ENCODE measurements at places on chromosomes 5 and 9.

DNA sequence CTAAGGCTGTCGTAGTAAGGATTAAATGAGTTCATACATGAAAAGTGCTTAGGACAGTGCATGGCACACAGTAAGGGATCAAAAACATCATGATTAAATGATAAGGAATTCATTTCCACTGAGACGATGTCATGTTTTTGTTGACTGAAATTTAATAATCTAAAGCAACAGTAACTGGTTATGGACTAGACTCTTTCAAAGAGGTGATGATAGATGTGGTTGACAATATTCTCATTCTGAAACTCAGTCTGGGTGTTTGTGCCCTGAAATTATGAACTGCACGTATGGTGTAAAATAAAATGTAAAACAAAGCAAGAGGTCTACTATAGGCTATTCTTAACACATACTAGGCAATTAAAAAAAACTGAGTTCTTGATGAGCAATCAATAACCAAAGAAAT, 280.0 kb downstream of the DENND1A start:
- DNase-seq = no peak

GRCh38 chr5:153831973-153832372, 206.7 kb downstream of the FAM114A2 start:
- DNase-seq = no peak

DNA sequence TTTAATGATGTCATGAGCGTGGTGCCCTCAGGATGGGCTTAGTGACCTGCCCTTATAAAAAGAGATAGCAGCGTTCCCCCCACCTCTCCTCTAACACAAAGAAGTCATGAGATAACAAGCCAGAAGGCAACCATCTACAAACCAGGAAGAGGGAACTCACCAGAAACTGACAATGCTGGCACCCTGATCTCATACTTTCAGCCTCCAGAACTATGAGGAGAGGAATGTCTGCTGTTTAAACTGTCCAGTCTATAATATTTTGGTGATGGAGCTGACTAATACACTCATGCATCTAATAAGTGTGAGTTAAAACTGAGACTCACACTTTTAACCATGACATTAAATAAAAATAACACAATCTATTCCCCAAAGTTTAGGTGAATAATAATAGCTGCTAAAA, 156.1 kb upstream of the SPEF2 start:
- DNase-seq = no peak

DNA sequence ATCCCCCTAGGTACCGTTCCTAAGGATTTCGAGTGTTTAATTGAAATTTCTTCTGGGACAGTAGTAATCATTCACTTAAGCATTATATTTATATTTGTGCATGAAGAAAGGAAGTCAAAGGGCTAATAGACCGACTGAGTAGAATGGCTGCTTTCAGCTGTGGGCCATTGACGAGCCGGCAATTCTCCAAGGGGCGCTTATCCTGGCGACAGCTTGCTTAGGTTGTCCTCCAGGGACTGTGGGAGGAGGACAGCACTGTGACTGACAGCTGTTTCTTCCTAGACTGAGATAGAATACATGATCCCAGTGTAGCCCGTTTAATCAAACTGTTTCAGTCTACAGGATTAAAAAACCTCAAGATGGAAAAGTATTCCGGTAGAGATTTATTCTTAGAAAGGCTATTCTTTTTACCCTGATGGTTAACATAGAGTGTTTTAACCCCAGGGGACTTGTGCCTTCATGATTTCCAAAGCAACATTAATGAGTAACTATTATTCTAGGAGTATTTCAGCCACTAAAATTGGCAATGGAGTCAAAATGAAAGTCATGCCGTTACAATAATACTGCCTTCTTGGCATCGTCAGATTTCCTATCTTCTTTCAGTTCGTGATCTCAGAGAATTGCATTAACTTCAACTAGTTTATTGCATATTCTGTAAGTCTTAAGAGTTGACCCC, 943.1 kb upstream of the WWC1 start:
- DNase-seq = no peak

DNA sequence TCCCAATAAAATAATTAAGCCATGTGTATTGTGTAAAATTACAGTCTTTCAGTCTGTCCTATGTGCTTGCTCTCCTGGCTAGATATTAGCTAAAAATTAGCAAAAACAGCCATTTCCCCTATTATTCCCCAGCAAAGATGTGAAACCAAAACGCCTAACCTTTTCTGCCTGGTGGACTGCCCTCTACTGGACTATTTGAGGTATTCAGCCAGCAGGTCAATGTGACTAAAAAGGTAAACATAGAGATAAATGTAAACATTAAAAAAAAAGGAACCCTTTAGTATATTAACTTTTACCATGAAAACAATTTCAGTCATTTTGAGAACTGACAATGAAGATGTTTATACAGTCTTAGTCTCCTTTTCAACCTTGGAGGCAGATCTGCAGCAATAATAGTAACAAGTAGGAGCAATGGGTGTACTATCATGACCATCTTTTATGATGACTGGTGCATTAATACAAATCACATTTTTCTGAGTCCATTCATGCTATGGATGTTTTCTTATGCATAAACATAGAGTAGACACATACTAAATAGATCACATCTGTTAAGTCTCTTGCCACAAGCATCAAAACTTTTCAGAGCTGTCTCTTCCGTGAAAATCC, 10.1 kb downstream of the ATG12 start:
- DNase-seq = no peak

GRCh38 chr9:91555132-91555531, 131.5 kb upstream of the NFIL3 start:
- no peak for DNase-seq

GRCh38 chr9:34328500-34328986, 525 bp downstream of the KIF24 start:
- DNase-seq = no peak

DNA sequence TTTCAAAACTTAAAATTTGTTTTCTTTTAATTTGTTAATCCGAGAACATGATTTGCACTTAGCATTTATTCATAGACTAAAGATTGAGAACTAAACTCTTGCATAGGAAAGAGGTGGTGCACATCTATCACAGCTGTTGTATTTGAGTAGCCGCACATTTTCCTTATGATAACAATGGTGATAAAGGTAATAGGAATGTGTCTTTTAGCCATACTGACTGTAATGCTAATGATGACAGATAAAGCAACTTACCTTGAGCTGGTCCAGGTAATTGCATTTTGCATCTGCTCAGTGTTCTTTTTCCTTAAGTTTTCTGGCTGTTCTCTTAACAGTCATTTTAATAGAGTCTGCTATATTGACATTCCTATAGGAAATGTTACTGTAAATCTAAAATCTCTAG, 19.0 kb downstream of the PHAX start:
- no peak for DNase-seq

DNA sequence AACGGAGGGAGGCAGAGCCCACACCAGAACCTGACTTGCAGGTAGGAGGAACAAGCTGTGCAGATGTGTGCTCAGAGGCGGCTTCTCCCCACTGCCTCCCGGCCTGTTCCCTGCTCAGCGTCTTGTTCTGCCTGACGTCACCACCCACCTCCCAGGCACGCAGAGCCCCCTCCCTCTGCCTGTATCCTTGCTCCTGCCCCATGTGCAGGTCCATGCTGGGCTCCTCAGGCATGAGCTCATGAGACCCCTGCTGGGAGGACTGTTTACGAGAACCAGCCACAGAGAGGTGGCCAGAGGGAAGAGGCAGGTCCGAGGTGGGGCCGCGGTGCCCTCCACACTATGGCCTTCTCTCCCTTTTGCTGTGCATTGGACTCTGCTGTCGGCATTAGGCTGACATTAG, 45.5 kb downstream of the SLC6A3 start:
- no peak for DNase-seq

GRCh38 chr5:168023191-168023590, 268.3 kb upstream of the WWC1 start:
- peak; percentile 93 for DNase-seq

GRCh38 chr9:123468541-123468940, 112.5 kb downstream of the CRB2 start:
- DNase-seq = no peak

- peak; percentile 45 for DNase-seq
Observed at GRCh38 chr5:124902097-124902821, 155.8 kb upstream of the ZNF608 start.

DNA sequence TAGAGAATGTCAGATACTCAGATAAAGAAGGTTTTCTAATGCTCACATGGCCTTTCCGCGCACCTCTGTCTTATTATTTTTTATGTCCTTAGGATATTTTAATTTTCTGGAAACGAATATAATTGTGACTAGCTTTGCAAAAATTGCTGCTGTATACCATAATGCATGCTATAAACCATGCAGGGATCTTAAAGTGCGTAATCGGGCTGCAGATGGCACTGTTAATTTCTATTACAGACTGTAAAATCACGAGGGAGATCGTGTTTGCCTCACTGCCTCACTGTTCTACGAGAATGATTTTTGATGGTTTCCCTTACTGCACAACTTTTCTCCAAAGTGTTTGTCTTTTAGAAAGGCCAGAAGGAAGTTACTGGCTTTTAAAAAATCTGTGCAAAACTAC, 356.1 kb downstream of the TUSC1 start:
- DNase-seq = no peak

GRCh38 chr5:139335811-139336210, 5.8 kb upstream of the PAIP2 start:
- peak; percentile 13 for DNase-seq

DNA sequence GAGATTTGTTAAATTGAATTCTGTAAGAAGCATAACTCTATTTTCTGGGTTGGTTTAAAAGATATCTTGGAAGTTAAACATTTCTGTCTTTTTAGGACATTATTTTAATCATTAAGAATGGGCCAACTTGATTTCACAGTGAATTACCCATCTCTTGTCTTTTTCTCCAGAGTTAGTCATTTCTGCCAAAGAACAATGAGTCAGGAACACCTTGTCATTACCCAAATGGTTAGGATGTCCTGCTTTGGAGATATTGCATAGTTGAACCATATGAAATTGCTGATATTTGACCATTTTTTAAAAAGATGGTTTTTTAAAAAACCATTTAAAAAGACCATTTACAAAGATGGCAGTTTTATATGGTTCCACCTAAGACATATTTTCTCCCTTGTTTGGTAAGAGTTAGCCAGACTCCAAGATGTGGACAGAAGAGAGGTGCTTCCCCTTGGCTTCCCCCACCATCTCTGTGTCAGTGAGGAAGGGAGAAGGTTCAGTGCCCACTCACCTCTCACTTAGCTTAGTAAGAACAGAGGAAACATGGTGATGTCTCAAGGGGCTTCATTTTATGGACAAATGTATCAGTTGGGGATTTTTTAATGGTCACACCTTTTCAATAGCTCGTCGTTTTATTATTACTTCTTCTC, 103.0 kb downstream of the PCSK1 start:
- DNase-seq = no peak

DNA sequence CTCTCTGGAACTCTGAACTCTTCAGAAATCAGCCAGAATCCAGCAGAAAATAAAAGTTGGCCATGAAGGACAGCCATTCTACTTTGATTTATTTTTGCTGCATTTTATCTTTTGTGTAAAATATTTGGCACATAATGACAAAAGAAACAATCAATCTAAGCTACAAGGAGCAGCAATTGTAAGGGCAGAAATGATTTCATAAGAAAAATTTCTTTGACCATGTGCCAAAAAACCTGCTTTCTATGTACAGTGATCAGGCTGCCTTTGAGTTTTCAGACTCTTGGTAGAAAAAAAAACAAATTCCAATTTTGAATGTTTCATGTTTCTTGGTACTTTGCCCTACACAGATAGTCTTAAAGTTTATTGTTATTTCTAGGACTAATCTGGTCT, 69.8 kb upstream of the SLC1A3 start:
- DNase-seq = no peak

DNA sequence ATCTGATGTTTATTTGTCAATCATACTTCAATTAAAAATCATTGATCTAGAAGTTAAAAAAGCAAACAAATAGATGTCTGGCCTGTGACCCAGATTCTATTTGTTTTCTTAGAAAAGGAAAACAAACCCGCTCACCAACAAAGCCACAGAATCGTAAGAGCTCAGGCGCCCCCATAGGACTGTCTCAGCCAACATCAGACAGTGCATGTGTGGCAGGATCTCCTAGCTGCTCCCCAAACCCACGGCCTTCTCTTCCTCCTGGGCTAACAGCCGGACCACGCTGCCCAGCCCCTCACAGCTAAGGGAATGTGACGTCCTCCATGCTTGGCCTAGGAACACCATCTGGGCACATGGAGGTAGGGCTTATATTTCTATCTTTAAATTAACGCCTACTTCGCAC, 19.4 kb downstream of the OR2Y1 start:
- no peak for DNase-seq

DNA sequence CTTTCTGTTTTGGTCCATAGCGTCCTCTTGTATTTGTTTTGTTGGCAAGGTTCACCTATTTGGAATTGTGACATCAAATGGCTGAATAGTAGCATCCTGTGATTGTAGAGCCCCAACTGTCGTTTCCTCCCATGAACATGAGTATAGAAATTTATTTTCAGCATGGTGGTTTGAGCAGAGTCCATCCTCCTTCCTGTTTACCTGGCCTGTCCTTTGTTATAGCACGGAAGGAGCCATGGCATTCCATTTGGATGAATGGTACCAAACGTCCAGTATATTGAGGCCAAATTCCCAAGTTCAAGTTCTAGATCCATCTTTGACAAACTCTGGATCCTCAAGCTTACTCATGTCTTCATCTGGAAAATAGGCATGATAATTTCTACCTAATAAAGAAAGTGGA, 16.8 kb downstream of the RASGRF2 start:
- no peak for DNase-seq

DNA sequence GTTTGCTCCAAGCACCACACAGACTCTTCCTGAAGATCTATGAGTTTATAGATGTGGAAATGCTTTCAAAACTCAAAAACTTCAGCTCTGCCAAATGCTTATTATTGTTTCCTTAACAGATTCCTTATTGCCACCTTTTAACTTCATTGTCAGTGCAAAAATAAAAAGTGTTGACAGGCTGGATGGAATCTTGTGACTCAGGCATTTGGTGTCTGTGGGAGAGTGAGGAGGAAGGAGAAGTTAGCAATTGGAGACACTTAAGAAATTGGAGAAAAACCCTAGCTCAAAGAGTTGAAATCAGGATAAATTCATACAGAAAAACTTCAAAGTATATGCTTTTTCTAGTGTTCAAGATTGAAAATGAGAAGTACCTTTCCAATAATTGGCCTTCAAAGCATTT, 140.6 kb upstream of the PUM3 start:
- no peak for DNase-seq

GRCh38 chr9:19771446-19771845, 17.4 kb downstream of the SLC24A2 start:
- no peak for DNase-seq

GRCh38 chr5:91477408-91477807, 94.3 kb upstream of the ARRDC3 start:
- DNase-seq = no peak

- DNase-seq = no peak
Observed at GRCh38 chr5:23528677-23529076, 21.3 kb downstream of the PRDM9 start.

All from MG63 (cell line).